ENCODE measurements at places on chromosomes 7 and 10.

- no peak for DNase-seq
Measured at GRCh38 chr10:104809288-104810090, 168.4 kb downstream of the SORCS3 start.

- no peak for DNase-seq
Measured at GRCh38 chr7:20441991-20442441, 111.3 kb downstream of the ITGB8 start.

- DNase-seq, result peak; percentile 82
Measured at GRCh38 chr7:111098011-111098925, 7.3 kb downstream of the LRRN3 start.

- no peak for DNase-seq
Measured at GRCh38 chr7:91330191-91330808, 66.1 kb downstream of the FZD1 start.

DNA sequence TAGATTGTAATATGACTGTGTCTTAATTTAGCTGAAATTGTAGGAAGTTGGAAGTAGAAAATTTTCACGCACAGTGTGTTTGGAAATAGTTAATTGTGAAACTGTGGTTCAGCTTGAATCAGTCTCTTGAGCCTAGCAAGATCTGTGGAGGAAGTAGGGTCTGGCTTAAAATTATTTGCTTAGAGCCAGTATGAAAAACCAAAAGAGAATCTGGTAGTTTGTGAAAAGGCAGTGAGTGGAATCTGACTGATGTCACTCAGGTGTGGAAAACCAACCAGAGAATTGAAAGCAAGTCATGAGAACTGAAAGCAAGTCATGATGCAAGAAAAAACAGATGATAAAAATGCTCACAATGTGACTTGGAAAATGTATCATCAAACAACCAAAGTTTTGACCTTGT lies 11.5 kb downstream of the LIPJ start:
- no peak for DNase-seq

DNA sequence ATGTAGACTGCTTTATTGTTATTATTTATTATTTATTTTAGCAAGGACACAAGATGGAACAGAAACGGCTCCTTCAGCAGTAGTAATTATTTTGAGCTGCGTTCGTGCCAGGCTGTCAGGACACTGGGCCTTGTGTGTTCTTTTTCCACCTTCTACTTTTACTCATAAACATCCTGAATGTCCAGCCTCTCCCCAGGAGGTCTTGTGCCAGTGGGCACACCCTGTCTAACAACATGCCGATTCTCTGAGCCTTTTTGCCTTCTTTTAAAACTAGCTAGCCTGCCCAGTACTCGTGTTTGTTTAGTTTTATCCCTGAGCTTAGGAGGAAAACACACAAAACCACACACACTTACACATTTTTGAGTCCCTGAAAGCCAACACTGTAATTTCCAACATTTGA lies 1.2 kb downstream of the SCIN start:
- no peak for DNase-seq

- peak; percentile 43 for DNase-seq
Measured at GRCh38 chr10:97731346-97732051, 5.4 kb upstream of the ZFYVE27 start.

- DNase-seq, result no peak
Measured at GRCh38 chr7:28347475-28348318, 64.6 kb upstream of the CREB5 start.

DNA sequence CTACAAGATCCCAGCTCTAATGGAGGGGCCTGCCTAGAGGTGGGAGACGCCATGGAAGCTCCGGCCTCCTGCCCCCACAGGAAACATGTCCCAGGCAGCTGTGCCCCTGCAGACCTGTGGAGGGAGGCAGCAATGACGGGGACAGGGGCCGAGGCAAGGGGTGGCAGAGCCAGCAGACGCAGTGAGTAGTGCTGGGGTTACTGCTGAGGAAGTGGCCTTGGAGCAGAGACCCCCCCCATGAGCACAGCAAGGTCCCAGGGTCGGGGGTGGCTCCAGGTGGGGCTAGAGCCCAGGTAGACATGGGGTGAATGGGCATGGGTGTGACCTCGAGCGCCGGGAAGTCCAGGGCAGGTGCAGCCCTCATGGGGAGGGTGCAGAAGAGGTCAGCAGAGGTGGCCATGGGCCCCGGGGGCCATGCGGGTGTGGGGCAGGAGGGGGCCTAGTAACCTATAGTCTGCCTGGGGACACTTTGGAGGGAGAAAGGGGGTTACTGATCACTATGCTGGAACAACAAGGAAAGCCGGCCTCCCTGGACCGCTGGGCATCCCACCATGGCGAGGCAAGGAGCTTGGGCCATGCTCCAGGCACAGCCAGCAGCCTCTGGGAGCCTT lies 45.5 kb downstream of the JAKMIP3 start:
- DNase-seq, result no peak

DNA sequence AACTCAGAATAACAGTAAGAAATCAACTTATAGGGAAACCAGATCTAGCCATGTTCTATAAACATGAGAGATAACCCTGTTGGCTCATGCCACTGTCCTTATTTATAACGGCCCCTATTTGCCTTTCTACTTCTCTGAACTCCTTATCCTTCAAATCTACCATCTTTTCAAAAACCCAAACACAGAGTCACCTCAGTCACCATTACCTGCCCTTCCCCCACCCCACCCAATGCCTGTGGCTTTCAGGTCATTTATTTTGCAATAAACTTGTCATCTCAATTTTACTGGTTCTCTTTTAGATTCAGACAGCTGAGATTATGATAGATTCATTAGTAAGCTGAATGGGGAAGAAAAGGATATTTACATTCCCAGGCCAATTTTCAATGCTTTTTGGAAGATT lies 53.6 kb downstream of the KMT2C start:
- no peak for DNase-seq

DNA sequence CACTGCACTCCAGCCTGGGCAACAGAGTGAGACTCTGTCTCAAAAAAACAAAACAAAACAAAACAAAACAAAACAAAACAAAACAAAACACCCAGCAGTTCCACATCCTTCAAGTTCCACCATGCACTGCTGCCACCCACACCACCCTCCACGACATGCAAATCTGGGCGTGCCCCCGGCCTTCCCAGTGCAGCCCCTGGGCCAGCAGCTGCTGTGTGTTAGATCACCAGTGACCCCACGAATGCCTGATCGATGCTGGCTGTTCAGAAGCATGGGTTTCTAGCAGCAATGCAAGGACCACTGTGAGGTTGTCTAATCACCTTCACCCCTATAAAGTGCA lies 36.3 kb downstream of the ELFN1 start:
- DNase-seq, result no peak

- no peak for DNase-seq
Measured at GRCh38 chr7:516216-516605, 3.4 kb downstream of the PDGFA start.

GRCh38 chr10:97197030-97197500 lies 11.3 kb upstream of the SLIT1 start:
- DNase-seq, result no peak

DNA sequence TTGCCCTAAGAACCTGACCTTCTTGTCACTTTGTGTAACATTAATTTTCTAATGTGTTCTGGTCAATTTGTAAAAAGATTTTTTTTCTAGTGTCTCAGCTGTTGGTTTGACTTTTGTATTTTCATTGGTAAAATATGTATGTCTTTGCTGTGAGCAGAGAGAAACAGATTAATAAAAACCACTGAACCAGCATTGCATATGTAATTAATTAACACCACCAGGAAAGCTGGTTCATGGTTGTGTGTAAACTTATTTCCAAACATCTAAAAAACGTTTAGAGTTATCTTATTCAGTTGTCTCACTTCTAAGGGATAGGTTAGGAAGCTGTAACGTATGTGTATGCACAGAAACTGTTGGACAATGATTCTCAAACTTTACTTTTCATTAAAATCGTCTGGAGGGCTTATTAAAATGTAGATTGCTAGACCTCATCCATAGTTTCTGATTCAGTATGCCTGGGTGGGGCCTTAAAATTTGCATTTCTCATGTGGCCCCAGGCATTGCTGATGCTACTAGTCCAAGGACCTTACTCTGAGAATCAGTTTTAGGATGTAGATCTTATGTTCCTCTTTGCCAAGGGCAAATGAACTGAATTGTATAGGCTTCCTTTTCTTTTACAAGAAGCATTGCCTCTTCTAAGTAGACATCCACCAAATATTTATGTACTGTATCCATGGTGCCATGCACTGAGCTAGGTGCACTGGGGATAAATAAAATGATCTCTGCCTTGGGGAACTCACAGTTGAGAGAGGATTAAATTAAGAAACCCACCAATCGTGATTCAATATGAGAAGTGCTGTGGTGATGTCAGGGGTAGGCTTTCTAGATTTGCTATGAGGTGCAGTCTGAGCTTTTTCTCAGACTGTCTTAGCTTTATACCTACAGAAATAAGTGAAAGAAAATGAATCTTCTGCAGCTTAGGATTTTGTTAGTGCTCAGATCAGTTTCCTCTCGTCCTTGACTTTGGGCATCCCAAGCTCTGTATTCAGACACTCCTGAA lies 98.7 kb downstream of the AUTS2 start:
- no peak for DNase-seq

DNA sequence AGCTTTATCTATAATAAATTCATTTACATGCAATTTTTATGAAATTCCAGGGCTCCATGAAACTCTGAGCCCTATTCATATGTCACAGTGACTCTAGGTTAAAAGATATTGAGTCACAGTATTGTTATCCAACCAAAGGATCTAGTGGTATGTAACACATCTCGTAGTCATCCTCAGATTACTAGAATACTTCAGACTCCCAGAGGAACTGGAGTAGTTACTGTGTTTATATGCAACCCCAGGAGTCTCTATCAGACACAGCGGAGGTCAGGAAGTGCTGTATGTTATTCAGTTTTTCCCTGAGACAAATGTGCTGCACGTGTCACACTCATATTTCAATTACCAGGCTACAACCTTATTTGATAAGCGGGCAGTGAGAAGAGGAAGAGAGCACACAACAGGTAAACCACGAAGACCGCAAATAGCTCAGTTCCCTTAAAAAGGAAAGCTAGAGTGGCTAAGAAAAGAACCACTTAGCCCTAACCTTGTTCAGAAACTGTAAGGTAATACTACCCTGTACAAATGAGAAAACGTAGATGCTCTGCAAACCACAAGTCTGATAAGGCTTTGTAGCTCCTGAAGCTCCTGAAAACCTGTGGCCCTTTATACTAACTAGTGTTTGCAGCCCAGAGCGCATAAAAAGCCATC lies 114.0 kb upstream of the CNTNAP2 start:
- no peak for DNase-seq

GRCh38 chr7:15176089-15176488 lies 273.5 kb upstream of the DGKB start:
- DNase-seq, result no peak

- DNase-seq, result no peak
Measured at GRCh38 chr10:129814681-129815646, 149.1 kb downstream of the EBF3 start.

DNA sequence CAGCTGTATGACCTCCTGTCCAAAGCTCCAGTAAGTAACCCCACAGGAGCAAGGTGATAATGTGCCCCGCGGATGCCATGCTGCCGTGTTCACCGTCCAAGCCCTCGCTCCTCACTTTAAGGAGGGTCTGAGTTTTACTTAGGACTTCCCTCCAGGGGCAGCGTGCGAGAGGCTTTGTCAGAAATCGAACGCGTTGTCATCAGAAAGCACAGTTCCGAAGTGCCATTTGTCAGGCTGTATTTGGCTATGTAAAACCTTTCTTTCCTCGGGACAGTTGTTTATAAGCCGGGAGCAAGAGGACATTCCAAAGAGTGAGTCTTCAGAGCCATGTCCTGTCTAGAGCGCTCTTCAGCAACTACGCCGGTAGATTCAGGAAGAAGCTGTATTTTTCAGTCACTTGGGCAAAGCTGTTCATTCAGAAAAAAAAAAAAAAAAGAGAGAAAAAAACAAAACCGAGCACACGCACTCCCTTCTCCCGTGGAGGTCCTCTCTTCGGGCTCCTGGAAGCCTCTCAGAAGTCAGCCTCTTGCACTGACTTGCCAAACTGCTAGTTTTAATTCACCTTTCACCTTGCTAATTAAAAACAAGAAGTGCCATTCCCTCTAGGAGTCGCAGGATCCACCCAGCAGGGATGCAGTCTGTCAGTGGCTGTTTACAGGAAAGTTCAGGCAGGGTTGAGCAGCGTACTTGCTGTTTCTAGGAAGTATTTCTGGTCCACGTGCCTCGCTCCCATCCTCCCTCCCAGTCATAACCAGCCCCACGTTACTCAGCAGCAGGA lies at the start of gene SEMA3E:
Gene SEMA3E (minus strand): TSS at position 676 of the 778 bp plus-strand sequence.
- no peak for DNase-seq

GRCh38 chr7:119046068-119046467 lies 821.6 kb downstream of the ANKRD7 start:
- DNase-seq, result no peak

DNA sequence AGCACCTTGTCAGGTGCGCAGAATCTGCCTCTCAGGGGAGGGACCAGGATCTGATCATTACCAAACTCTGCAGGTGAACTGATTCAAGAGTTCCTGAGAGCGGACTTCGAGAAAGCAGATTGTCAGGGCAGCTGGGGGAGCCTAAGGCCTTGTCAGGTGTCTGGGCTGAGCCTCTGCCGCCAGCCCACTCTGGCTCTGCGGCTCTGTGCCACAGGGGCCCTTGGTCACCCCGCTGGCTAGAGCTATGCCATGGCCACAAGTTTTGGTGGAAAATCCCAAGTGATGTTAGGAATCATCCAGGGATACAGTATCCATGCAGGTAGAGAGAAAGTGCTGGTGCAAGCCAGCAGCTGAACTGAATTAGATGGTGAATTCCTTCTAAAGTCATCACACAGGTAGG lies 4.2 kb downstream of the ADAMTS14 start:
- DNase-seq, result no peak

DNA sequence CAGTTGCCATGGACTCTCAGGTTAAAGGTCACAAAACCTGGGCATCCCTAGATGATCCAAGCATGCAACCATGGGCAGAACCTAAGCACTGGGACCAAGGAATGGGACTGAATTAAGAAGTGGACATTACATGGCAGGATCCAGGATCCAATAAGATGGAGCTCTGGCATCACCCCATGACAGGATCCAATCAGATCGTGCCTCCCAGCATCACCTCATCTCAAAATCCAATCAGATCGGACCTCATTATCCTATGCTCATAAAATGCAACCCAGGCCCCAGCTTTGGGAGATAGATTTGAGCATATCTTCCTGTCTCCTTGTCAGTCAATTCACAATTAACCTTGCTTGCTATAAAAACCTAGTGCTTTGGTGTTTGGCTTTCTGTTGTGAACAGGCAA lies 616.1 kb downstream of the PARD3 start:
- DNase-seq, result no peak

DNA sequence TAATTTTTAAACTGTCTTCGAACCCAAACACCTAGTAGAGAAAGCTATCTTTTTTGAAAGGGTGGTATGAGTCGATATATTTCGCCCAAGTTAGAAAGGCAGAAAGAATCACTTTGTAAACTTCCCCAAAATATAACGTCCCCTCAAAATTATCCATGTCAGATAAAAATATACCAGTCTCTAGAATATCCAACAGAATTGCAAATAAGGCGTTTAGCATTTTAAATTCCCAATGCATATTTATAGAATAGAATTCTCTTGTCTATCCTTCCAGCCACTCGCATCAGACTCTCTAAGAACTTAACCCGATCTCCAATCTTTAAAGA lies 2.1 kb downstream of the CTBP2 start:
- DNase-seq, result no peak

GRCh38 chr7:42690794-42691639 lies 220.9 kb downstream of the C7orf25 start:
- no peak for DNase-seq

GRCh38 chr10:70458329-70459060 lies 17.0 kb upstream of the NODAL start:
- no peak for DNase-seq
